Stimulated activated CD4-positive, alpha-beta T cell treated with anti-CD3 and anti-CD28 coated beads, Interleukin-15, amount 100 ng/mL, for 1 hour (primary cell): ENCODE measurements at places on chromosomes 1 and 21.

- no peak for DNase-seq
Observed at GRCh38 chr1:219074084-219074728, 99.5 kb upstream of the LYPLAL1 start.

DNA sequence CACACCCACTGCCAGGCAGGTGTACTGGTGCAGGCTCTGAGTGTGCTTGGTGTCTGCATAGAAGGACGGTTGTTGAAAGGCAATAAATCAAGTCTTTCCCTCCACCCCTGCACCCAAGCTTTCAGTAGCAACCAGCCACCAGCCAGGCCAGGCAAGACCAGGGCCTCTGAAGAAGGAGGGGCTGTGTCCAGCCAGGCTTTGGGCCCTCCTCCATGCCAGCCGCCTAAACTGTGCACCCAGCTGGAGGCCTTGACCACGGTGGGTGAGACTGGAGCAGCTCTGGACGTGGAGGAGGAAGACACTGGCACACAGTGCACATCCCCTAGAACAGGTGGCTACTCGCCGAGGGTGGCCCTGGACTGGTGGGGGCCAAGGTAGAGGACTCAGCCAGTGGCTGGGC, 4.9 kb downstream of the OLIG2 start:
- no peak for DNase-seq

DNA sequence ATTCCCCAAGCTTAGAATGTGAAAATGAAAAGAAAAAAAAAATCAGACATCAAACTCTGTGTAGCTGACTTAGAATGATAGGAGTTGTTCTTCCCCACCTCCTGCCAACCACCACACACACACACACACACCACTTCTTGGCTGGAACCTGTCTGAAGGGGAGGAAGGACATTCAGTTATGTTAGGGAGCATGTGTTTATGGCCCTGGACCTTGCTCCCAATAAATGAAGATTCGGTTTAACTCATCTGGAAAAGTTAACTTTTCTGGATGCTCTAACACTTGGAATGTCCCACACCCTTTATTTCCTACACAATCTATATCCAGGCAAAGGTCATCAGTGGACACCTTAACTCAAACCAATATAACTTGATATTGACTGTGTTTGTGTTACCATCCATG, 112.4 kb downstream of the DAB1 start:
- no peak for DNase-seq

GRCh38 chr21:26965040-26965906, 1.6 kb downstream of the ADAMTS5 start:
- no peak for DNase-seq

DNA sequence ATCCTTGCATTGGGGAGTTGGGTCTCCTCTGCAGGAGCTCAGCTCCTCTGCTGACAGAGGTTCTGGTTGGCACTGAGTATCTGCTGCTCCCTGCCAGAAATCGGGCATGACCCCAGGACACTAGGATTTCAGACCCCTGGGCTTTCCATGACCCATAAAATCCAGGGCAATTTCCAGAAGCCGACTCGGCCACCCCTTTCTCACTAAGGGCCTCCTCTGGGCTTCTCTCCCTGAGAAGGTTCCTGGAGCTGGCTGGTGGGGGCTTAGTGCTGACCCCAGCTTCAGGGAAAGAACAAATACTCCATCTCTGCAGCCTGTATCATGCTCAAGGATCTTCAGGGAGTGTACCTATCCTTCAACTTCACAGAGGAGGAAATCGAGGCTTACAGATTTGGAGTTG, 603.4 kb downstream of the PTPRU start:
- no peak for DNase-seq

GRCh38 chr1:65011983-65012382, 45.6 kb upstream of the JAK1 start:
- no peak for DNase-seq

DNA sequence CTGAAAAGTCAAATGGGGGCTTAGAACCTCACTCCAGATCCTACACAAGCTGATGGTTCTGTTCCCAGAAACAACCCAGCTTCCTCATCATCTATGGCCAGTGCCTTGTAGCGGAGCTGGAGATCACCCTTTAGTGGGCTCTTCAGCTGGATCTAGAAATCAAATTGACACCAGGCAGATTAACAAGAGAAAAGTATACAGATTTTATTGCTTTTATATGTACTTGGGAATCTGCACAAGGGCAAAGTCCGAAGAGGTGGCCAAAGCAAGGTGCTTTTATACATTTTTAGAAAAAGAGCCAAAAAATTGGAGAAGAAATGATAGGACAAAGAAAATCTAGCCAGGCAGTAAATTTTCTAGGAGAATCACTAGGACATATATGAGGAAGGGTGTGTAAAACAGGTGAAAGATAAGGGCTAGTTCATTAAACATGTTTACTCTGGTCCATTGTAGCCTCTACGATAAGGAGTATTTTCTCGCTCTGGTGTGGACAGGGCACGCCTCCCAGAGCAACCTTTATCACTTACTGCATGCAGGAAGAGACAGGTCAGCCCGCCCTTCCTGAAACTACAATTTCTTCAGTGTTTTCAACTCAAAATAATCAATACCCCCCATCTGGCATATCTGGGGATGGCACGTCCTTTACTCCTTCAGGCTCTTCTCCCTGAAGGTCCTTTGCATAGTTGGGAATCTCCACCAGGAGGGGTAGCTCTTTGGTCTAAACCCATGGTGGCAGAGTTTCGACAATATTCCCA, 14.0 kb upstream of the LGALS8 start:
- DNase-seq = no peak

DNA sequence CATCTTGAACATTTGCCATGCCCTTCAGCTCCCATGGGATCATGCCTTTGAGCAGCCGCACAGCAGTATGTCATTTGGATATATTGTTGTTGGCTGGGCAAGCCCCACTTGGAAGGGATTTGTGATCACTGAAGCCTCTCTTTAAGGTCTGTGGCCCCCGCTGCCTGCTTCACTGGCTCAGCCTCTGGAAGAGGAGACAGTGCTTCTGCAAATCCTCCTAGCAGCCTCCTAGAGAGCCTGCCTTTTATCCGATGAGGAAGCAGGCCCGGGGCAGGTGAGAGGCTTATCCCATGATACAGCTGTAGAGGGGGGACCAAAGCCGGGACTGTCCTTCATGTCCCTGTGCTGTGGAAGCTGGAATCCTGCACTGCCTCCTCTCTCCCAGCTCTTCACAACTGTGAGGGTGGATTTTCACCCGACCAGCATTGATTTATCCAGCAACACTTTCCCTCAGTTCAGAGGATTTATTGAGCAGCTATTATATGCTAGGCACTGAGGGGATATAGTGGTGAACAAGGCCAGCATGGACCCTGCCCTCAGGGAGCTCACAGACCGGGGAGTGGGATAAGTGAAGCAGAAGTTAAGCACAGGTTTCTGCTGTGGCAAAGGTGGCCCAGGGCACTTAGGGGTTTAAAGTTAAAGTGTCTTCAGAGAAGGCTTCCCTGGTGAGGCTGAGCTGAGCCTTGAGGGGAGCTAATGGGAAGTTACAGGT, 3.9 kb downstream of the TMEM61 start:
- no peak for DNase-seq

GRCh38 chr1:70090141-70090540, 115.2 kb downstream of the LRRC40 start:
- no peak for DNase-seq
